Head of caudate nucleus (tissue), 42 donors: ENCODE measurements at places on chromosomes 11 and 22.

DNA sequence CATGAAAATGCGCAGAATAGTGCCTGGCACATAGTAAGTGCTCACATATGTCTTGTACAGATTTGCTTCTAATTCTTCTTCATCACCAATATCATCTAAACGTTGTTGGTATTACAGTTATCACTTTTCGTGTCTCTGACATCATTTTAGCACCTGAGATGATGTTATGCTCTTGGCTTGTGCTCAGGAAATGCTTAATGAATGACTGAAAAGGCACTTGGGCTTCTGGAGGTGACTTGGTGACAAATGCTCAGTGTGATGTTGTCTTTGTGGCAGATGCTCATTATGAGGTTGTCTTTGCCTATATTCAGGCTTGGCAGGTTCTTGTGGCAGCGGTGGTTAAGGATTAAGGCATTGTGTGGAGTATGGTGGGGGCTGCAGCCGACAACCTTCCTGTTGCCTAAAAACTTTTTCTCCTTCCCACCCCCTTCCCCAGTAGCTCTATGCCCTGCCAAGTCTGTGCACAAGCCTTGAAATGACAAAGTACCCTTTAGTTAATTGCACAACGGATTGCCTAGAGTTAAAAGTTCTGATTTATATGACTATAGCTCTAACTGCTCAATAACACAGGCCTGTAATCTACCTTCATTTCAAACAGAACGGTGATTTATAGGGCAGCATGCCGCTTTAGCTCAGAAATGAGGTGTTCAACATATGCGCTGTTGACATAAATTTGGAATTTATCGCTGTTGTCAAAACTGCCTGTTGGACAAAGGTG, 82.5 kb downstream of the ZBTB16 start:
- DNase-seq, result no peak

GRCh38 chr11:11036848-11037732, 179.2 kb upstream of the ZBED5 start:
- DNase-seq, result no peak

DNA sequence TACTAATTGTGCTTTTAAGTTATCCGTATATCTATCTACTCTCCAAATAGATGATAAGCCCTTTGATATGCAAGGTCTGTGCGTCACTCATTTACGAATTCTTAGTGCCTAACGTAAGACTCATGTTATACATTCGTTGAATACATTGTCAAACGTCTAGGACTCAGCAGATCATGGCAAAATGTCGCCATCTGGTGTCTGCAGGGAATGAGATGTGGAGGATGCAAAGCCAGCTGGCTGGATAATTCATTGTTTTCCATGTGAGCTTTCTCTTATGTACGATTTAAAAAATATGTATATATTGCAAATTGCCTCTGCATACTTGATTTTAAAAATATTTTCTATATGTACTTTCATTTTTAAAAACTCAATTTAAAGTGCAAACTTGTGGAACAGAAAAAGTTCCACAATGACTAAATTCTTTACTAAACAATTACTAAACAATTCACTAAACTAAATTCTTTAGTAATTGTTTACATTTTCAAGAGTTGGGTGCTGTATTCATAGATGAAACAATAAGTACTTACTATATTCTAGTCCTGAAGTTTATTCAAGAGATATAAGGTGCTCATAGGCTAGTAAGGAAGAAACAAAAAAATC, 33.8 kb downstream of the ZNF202 start:
- DNase-seq, result peak; percentile 82

- no peak for DNase-seq
Observed at GRCh38 chr11:46404476-46405017, 13.0 kb upstream of the CHRM4 start.

- DNase-seq, result peak; percentile 8
Observed at GRCh38 chr22:19871023-19871844, 16.6 kb upstream of the GNB1L start.

- peak; percentile 47 for DNase-seq
Observed at GRCh38 chr11:57432714-57433163, 5.8 kb upstream of the SLC43A3 start.

GRCh38 chr11:61540528-61540927, 32.0 kb downstream of the LRRC10B start:
- DNase-seq, result no peak

DNA sequence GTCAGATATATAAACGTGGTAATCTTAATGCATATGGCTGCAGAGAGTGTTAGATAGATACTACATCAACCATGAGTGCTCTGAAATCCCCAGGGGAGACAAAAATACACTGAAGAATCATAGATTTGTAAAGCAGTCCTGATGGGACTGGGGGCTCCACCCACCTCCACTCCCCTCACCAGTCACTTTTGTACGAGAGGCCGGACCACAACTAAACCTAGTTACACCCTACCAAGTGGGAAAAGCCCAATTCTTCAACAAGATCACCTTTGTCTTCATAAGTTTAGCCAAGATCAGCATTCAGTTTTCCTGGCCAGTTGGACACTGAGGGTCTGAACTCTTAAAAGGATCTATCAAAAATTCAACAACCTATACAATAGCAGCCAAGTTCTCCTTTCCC, 1.5 kb downstream of the SF1 start:
- no peak for DNase-seq

DNA sequence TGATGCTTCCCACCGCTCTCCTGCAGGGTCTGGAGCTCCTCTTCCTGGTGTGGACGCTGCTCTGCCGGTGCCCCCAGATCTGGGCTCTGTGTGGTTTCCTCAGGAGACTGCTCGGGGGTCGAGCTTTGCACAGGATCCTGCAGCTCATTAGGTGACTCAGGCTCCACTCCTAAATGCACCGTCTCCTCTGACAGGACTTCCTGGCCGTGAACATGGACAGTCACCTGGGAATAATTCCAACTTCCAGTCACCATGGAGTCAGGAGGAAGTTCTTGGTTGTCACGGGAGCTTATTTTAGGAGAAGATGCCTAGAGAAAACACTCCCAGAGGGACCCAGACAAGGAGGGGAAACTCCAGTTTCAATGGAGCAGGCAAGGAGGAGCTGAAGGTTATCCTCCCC, 11.9 kb downstream of the ZNF202 start:
- no peak for DNase-seq

GRCh38 chr11:6630632-6631291, 11.5 kb upstream of the TPP1 start:
- no peak for DNase-seq

- DNase-seq, result no peak
Observed at GRCh38 chr11:133901999-133902398, 54.8 kb downstream of the IGSF9B start.

DNA sequence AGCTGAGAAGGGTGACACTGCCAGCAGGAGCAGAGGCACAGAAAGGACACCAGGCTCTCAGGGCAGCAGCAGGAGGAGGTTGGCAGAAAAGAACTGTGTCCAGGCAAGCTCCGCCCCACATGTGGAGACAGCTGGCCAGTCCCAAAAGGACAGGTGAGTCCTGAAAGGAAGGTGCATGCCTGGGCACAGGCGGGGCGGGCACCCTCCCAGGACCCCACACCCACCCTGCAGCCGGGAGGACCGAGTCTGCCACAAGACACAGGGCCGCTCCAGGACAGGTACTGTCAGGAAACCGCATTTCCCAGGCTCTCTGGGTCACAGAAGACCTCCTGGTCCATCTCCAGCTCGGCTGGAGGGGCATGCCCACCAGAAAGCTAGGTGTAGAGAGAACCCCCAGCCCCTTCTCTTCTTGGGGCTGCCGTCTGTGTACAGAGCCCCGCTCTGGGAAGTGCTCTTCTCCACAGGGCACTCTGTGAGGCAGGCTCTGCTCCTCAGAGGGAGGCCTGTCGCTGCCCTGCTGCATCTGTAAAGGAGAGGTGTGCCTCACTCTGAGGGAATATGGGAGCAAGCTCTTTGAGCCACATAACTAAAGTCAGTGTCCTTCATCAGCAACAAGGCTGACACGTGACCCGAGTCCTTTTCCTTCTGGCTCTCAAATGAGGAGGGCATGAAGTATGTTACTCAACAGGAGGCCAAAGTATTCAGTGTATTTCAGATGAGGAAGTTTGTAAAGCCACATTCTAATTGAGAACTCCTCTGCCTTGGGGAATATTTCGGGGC, 50.5 kb downstream of the CLTCL1 start:
- DNase-seq, result no peak

- DNase-seq, result no peak
Observed at GRCh38 chr22:21643533-21644357, 1.6 kb downstream of the SDF2L1 start.

- DNase-seq, result no peak
Observed at GRCh38 chr22:33906954-33907353, 13.3 kb downstream of the LARGE1 start.

DNA sequence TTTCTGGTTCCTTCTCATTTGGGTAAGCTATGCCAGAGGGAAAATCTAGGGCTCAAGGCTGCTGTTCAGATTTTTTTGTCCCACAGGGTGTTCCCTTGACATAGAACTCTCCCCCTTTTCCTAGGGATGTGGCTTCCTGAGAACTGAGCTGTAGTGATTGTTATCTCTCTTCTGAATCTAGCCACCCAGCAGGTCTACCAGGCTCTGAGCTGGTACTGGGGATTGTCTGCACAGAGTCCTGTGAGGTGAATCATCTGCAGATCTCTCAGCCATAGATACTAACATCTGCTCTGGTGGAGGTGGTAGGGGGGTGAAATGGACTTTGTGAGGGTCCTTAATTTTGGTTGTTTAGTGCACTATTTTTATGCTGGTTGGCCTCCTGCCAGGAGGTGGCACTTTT, 167.3 kb upstream of the PGR start:
- DNase-seq, result no peak

GRCh38 chr11:118194835-118195627, 18.6 kb upstream of the SCN2B start:
- peak; percentile 76 for DNase-seq

- no peak for DNase-seq
Observed at GRCh38 chr11:110339456-110340250, 43.2 kb upstream of the RDX start.

DNA sequence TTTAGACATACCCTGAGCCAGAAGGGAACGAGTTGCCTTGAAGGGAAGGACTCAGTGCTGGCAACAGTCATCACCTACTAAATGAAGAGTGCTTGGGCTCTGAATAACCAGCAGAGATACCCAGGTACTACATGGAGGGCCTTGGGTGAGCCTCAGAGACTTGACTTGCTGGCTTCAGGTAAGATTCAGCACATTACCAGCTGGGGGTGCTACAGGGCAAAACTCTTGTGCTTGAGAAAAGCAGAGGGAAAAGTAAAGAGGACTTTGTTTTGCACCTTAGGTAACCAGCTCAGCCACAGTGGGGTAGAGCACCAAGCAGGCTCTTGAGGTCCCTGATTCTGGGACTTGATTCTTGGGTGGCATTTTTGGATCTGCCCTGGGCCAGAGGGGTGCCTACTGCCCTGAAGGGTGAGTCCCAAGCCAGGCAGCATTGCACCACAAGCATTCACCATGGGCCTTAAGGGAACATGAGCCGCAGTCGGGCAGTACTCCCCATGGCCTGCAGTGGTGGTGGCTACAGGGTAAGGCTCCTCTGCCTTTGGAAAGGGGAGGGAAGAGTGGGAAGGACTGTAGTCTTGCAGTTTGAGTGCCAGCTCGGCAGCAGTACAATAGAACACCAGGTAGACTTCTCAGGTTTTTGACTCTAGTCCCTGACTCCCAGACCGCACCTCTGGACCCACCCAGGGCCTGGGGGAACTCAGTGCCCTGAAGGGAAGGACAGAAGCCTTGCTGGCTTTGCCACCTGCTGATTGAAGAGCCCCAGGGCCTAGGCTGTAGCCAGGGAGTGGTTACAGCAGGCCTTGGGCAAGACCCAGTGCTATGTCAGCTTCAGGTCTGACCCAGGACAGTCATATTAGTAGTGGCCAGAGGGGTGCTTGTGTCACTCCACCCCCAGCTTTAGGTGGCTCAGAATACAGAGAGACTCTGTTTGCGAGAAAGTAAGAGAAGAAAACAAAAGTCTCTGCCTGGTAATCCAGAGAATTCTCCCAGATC, 22.7 kb upstream of the PLEKHA7 start:
- no peak for DNase-seq

DNA sequence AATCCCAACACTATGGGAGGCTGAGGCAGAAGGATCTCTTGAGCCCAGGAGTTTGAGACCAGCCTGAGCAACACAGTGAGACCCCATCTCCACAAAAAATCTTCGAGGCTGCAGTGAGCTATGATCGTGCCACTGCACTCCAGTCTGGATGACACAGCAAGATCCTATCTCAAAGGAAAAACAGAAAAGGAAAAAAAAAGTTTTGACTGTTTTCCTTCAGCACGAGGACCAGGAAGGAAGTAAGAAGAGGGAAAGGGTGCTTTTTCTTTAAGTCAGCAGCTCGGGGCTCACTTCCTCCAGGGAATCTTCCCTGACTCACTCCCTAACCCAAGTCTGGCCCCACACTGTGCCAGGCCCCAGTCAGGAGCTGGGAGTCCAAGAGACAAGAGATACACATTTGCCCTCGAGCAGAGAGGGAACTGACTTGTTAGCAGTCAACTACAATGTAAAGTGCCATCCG, 14.2 kb downstream of the ARRB1 start:
- DNase-seq, result no peak

GRCh38 chr11:66600631-66601233, 7.7 kb downstream of the CCS start:
- DNase-seq, result no peak

- DNase-seq, result no peak
Observed at GRCh38 chr11:107183953-107184352, 165.7 kb upstream of the GUCY1A2 start.

- no peak for DNase-seq
Observed at GRCh38 chr11:16185042-16185441, 171.3 kb downstream of the SOX6 start.

- no peak for DNase-seq
Observed at GRCh38 chr11:88292171-88292843, 45.2 kb downstream of the CTSC start.

- DNase-seq, result no peak
Observed at GRCh38 chr11:108901359-108901758, 236.5 kb downstream of the DDX10 start.

DNA sequence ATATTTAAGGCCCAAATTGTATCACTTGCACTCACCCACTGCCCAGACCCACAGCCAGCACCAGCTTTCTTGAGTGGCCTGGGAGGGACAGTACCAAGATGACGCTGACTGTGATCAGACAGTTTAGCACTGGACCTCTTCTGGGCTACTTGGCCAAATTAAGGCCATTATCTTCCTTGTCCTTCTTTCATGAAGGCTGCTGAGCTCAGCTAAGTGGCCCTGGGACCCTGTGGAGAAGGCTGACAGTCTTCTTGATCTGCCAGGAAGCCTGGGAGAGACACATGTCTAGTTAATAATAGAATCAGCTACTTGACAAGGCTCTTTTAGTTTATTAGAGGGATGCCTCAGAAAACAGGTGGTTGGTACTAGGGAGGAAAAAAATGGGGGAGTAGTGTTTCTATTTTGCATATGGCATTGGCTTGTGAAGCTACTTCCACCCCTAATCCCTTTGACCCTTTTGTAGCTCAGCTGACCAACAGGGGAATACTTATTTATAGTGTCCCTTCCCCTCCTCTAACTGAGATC, 127.9 kb upstream of the NTM start:
- DNase-seq, result no peak

DNA sequence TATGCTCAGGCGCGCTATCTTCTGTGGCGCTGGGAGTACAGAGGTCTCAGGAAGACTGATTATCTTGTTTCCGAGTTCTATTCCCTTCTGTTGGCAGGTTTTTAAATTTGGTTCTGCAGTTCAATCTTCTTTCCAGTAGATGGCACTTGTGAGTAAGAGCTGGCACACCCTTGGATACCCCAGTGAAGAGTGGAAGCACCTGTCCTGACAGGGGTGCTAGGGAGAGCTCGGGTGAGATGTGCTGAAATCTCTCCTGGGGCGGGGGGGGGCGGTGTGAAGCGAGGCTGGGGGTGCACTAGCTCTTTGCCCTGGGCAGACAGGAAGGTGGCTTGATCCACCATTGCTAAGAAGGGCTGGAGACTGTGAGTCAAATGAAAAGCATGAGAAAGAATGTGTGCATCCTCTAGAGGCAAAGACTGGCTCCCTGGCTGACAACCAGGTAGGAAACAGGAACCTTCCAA, 679.9 kb upstream of the CCDC179 start:
- DNase-seq, result no peak
